ENCODE measurements at places on chromosomes 3 and 15.

DNA sequence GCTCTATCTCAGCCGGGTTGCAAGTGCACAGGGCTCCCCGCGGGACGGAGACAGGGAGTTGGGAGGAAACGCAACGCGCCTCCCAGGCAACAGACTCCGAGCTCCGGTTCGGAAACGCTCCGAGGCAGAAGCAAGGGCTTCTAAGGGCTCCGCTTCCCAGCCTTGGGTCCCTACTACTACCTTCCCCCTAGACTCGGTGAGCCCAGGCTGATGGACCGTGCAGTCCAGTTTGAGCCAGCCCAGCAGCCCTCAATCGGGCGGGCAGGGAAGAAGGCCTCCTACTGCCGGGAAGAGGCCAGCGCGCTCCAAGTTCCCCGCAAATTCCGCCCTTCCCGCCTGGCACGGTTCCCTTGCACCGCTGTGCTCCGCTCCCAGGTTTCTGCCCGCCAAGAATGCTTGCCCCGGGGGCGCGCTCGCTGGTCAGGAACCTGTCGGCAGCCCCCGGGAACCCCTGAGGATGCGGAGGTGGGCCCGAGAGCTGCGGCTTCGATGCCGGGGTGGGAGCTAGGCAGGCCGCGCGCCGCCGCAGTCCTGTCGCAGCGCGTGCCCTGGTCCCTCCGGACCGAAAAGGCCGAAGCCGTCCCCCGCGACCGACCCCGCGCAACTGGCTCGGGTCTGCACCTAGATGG is 728 bp downstream of the TRANK1 start:
- peak; percentile 74 for DNase-seq

DNA sequence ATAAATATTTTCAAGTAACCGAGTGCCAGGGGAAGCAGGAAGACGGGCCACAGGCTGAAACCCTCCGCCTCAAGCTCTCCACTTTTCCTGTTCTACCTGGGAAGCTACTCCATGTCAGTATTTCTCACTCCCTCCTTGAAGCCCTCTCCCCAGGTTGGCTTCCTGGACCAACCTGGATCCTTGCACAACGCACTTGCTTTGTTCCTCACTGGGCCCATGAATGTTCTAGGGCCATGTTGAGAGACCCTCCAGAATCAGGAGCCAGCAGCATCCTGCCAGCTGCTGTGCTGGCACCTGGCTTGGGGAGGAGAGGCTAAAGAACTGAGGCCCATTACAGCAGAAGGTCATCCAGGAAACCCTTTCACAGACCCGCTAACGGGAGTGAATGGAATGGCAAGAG is 79.3 kb upstream of the SNRPA1 start:
- no peak for DNase-seq

GRCh38 chr3:13272831-13273603 is 147.1 kb downstream of the NUP210 start:
- DNase-seq, result no peak

DNA sequence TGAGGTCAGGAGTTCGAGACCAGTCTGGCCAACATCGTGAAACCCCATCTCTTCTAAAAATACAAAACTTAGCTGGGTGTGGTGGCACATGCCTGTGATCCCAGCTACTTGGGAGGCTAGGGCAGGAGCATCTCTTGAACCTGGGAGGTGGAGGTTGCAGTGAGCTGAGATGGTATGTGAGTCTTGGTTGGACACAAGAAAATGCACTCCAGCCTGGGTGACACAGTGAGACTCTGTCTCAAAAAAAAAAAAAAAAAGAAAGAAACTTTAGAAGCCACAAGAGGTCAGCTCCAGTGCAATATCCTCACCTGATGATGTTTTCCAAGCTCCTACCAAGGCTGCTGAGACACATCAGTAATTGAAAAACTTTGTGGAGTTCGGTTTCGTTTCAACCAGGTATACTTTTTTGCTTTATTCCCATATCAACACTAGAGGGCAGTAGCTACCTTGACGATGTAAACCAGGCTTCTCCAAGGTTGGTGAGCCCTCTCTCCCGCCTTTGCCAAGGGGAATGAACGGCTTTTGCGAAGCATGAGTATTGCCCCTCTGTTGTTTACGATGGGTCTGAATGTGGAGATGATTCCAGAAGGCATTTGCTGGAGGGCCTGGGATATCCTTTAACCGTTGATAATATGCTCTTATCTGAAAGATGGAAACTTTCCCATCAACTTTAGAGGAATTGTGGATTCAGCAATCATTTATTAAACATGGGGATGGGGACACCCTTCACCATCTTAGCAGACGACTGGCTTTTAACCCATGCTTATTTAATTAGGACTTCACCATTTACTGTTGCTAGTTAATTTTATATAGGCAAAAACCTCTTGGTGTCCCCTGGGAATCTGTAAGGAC is 202.8 kb downstream of the SV2B start:
- DNase-seq, result peak; percentile 54

- no peak for DNase-seq
Observed at GRCh38 chr3:63353383-63353782, 75.3 kb downstream of the SYNPR start.

- DNase-seq, result no peak
Observed at GRCh38 chr15:25268166-25268565, 170.7 kb downstream of the UBE3A start.

DNA sequence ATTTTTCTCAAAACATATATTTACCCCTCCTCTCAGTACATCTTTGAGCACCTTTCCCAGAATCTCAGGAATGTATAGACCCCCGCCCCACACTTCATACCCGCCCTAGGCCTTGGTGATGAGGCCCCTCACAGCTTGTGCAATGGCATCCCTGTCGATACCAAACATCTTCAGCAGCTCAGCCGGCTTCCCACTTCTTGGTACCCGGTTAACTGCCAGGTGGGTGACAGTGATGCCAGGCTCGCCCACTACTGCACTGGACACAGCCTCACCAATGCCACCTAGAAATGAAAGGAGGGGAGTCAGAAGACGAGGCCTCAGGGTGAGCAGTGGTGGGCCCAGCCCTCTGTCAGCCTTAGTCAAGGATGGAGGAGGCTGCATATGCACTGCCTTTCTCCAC is 30.2 kb downstream of the TKT start:
- DNase-seq, result peak; percentile 2

DNA sequence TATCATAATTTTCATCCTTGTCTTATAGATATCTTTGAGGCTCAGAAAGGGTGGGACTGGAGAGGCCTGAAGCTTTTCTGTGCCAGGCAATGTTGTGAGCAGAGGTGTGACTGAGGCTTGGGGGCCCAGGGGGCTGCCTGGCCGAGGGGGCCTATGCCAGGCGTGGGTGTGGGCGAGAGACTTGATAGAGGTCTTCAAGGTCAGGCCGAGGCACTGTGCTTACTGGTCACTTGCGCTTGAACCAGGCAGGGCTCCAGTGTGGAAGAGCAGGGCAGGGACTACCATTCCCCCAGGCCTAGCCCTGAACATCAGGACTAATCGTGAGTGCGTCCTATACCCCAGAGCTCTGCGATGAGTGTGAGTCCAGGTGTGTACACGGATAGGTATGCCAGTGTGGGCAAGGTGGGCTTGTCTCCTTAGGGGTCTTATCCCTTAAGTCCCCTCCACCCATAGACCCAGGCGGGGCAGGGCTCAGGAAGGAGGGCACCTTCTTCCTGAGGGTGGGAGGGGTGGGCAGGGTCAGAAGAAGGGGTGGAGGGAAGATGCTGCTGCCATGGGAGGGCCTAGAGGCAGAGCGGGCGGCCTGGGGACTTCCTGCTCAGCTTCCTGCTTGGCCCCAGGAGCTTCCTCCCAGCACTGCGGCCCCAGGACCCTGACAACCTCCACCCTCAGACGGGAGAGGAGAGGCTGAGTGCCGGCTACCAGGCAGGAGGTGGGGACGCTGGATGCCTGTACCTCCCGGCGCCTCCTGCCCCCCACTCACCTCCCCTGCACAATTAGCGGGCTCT is 84.7 kb downstream of the LINGO1 start:
- DNase-seq, result no peak

- DNase-seq, result no peak
Observed at GRCh38 chr15:90191344-90191687, 9.8 kb upstream of the SEMA4B start.

GRCh38 chr3:128497305-128498126 is 4.5 kb upstream of the GATA2 start:
- peak; percentile 84 for DNase-seq

DNA sequence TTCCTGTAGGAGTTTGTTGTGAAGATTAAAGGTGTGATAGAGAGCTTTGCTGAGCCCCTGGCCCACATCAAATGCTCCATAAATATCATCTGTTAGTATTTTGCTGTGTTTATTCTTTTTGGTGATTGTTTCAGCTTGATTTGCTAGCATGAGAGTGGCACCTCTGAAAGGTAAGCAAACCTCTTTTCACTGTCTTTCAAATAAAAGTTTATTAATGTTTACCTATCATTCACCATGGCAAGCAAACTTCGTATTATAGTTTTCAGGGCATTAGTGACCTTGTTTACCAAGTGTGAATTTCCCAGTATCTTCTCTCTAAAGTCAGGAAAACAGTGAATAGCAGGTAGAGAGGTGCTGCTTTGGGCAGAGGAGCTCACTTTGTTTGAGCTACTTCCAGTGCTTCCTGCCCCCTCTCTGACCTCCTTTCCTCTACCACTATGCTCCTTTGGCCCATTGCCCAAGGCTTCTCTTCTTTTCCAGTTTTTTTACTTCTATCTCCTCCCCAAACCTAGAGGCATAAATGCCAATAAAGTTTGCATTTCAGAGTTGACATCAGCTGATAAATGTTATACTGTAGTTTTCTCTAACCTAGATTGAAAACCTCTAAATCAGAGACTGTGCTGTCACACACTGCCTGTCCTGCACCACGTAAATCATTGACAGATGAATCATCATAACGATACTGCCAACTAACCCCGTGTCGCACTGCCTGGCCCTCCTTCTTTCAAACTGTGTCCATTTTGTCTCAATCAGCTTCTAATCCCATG is 569.0 kb downstream of the TUSC7 start:
- no peak for DNase-seq

DNA sequence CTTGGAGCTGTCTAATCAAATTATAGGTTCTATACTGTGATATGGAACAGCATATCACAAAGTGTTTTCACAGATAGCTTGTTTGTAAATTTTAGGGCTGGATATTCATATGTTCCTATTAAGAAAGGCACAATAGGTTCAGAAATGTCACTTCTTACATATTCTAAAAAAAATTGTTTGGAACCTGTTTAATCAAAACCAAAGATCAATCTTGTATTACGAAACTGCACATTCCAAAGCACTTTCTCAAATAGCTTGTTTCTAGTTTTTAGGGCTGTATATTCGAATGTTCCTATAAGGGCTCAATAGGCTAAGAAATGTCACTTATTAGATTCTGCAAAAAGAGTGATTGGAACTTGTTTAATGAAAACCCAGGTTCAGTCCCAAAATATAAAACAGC is 67.4 kb upstream of the OSBPL11 start:
- no peak for DNase-seq

- no peak for DNase-seq
Observed at GRCh38 chr3:71492974-71493771, 90.4 kb downstream of the FOXP1 start.

DNA sequence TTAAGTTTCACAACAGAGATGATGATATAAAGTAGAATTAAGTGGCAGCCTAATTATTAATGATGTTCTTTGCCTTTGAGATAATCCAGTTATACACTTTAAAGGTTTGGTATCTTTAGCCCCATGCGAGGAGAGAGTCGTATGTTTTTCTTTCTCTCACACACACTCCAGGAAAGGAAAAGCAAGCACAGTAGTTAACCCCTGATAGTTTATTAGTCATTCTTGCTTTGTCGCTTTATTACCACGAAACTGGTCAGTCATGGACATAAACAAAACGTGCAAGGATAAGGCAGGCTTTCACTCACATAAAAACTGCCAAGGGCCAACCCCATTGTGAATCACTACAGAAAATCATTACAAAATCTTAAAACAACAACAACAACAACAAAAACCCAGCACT is 866.9 kb downstream of the FHIT start:
- DNase-seq, result no peak

GRCh38 chr15:86316726-86317383 is 237.2 kb downstream of the AGBL1 start:
- DNase-seq, result no peak

GRCh38 chr3:65493371-65493882 is 545.3 kb downstream of the MAGI1 start:
- DNase-seq, result no peak

- no peak for DNase-seq
Observed at GRCh38 chr3:147389717-147390116, 16.6 kb downstream of the ZIC4 start.

DNA sequence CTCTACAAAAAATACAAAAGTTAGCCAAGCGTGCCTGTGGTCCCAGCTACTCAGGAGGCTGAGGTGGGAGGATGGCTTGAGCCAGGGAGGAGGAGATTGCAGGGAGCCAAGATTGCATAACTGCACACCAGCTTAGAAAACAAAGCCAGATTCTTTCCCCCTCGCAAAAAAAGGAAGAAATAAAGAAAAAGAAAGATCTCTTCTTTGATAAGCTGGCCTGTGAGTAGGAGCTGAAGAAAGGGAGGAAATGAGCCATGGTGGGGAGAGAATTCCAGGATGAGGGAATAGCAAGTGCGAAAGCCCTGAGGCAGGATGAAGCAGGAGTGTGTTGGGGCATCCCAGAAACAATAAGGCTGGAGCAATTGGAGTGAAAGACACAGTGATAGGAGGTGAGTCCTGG is 24.5 kb upstream of the TOP2B start:
- DNase-seq, result no peak

DNA sequence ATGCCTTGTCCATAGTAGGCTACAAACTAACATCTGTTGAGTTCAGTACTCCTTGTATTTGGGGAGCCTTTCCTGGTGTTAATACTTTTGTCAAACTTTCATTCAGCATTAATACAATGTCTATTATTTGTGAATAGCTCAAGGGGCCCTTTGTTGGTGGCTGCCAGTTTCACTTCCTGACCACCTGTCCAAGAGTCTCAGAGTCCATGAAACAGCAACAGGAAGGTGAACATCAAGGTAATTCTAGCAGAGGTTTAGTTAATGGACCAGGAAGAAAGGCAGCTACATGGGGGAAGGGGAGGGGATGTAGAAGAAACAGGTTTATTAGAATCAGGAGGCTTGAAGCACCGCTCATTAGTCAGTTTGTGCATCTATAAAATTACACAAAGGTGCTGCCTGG is 386.9 kb downstream of the PDCD6IP start:
- DNase-seq, result no peak

DNA sequence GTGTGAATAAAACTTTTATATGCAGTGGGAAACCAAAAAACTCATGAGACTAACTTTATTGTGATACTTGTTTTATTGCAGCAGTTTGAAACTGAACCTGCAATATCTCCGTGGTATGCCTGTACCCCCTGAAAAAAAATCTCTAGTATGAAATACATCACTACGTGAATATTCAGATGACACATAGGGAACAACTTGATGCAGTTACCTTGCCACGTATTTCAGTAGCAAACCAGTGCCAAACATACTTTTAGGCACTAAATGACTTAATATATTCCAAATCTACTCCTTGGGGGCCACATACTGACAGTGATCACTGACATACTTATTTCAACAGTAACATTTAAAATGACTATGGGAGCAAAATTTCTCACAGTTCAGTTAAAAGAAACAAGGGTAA is 13.8 kb downstream of the CRBN start:
- no peak for DNase-seq

Data from frontal cortex (tissue), 4 donors.